ENCODE measurements at places on chromosomes 1 and 21. TPM values are rescaled to one million over a fixed set of nuclear protein-coding genes. Genes with fewer than 3 reads are reported as not detected.
A peak's percentile ranks its signal among the peaks of the same experiment; 100 is the strongest.

DNA sequence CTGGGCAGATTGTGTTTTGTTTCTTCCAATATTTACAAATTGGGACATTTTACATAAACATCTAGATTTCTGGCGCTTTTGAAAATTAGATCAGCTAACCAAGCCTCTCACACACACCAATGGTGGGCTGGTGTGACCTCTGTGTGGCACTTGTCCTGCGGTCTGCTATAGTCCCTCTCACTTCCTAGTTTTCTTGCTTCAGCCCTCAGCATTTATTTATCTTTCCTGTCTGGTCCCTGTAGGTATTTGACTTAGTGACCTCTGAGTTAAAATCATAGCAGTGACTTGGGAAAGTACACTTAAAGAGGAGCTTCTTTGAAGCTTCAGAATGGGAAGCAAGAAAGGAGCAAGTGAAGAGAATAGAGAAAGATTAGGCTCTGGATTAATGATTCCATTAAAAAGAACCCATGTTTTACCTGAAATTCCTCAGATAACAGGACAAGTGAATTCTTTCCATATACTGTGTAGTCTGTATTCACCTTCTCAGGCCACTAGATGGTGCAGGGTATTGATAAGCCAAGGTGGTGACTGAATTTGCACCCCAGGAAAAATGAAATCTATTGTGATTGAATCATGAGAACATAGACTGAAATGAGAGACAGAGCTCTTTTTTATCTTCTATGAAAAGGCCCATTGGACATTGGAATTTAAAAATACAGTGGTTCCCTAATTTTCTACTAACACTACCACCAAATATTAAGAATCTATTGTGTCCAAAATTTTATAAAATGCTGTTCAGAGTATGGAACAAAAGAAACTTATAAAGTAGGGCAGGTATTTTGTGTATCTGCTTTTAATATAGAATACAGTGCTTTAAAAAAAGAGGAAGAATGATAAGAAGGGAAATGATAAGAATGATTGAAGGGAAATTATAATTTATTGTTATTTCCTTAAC is 7.1 kb upstream of the DIPK1A start:
- no peak for DNase-seq

GRCh38 chr21:29025328-29025713 is 853 bp downstream of the USP16 start:
- peak; percentile 22 for DNase-seq

GRCh38 chr1:229856009-229856650 is 210.9 kb upstream of the GALNT2 start:
- DNase-seq, result no peak

- no peak for DNase-seq
Observed at GRCh38 chr1:206041640-206042039, 11.3 kb upstream of the RHEX start.

The NPR1 gene
- 0.03 TPM for polyA plus RNA-seq

The PDZK1IP1 gene
- polyA plus RNA-seq, result not detected

The RAP1GAP gene
- polyA plus RNA-seq, result 0.20 TPM

DNA sequence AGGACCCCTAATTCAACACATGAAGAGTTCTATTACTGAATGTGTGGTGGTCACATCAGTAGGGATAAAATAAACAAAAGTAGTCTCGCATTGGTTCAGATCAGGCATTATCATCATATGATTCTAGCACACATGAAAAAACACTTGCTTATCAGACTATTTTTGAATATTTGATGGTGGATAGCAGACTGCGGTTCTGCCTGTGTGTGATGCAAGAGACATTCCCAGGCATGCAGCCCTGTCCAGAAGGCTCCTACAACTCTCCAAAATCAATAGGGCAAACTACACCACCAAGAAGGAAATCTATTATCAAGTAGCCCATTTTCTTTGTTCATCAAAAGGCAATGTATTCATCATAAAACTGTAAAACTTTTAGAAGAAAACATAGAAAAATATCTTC is 304.7 kb downstream of the DUSP10 start:
- peak; percentile 42 for DNase-seq

The KRTAP11-1 gene
- polyA plus RNA-seq, result not detected

GRCh38 chr1:40425198-40425597 is 25.1 kb upstream of the ZFP69B start:
- no peak for DNase-seq

- no peak for DNase-seq
Observed at GRCh38 chr1:226496453-226497015, 52.0 kb upstream of the STUM start.

The RAB13 gene
- 207 TPM for polyA plus RNA-seq

DNA sequence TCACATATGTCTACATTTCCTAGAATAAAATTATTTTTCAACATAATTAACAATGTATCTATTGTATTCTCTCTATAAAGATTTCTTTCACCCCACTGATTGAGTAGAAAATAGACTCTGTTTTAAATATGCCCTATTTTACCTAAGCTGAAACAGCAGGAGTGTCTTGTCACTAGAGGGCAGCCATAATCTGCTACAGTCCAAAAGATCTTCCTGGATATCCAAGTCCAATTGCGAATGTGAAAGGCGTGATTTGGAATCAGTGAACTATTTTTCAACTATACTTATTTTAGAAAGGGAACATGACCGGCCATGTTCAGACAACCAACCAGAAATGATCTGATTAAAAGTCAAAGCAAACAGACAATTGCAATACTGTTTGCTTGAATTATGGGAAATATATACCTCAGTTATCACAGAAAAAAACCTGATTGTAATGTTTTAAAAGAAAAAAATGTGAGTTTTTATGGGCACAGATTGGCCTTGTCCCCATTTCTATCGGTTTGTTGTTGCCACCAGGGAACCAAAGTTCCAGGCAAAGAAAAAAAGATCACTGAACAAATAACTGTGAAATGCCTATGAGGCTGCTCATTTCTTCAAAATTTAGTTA is 1211.0 kb upstream of the ADGRL4 start:
- DNase-seq, result peak; percentile 71

The LHX4 gene
- 0.05 TPM for polyA plus RNA-seq

The MIXL1 gene
- not detected for polyA plus RNA-seq

DNA sequence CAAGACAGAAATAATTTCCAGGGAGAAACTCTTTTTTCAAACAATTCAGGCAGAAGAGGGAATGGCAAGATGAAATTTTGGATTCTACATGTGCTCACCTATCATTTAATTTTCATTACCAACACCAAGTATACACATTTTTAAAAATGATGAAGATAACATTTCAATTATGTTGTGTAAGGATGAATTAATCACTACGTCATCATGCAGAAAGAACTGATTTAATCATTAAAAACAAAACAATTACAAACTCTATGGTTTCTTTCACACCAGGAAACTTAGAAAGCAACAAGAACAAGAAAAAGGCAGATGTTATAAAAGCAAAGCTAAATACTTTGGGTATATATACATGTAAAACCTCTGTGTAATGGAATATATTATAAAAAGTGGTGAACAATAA is 668.5 kb downstream of the NCAM2 start:
- DNase-seq, result no peak

DNA sequence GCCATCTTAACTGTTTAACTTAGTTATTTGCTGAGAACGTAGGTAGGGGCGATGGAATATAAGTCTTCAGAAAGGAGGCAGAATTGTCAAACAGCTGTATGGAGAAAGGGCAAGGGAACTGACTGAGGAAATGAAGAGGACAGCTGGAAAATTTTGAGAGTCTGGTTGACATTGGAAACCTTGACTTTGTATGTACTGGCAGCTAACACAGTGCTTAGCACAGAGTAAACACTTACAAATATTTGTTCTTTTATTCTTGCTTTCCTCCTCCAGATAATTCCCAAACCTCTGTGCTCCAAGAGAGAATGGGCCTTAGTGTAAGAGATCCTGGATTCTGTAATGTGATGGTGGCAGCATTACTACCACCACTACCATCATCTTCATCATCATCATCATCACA is 91.3 kb downstream of the ZSCAN20 start:
- DNase-seq, result no peak

GRCh38 chr21:33755354-33755753 is 113.1 kb downstream of the ITSN1 start:
- DNase-seq, result no peak

GRCh38 chr1:195939844-195940243 is 668.4 kb downstream of the KCNT2 start:
- no peak for DNase-seq

DNA sequence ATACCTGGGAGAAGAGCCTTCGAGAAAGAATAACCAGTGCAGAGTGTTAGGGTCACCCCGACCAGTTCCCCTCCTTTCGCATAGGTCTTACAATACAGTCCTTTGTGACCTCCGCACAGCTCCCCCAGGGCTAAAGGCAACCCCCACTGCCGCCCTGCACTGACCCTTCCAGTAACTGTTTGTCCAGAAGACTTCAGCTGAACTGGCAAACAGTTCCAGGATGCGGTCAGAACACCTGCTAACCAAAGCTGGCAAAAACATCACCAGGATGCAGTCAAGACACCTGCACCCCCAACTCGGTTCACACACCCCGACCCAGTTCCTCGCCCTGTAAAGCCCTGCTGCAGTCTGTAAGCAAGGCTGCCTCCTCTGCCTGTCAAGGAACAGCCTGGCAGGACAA is 6.4 kb upstream of the EVA1B start:
- DNase-seq, result no peak

GRCh38 chr1:104467590-104467989 is 717.9 kb downstream of the AMY1C start:
- no peak for DNase-seq

- no peak for DNase-seq
Observed at GRCh38 chr1:49337251-49337650, 560.6 kb upstream of the BEND5 start.

The CCDC27 gene
- polyA plus RNA-seq, result not detected

The NLRP3 gene
- 0.03 TPM for polyA plus RNA-seq

The HHAT gene
- polyA plus RNA-seq, result 1.7 TPM

The RNU11 gene
- polyA plus RNA-seq, result not detected

DNA sequence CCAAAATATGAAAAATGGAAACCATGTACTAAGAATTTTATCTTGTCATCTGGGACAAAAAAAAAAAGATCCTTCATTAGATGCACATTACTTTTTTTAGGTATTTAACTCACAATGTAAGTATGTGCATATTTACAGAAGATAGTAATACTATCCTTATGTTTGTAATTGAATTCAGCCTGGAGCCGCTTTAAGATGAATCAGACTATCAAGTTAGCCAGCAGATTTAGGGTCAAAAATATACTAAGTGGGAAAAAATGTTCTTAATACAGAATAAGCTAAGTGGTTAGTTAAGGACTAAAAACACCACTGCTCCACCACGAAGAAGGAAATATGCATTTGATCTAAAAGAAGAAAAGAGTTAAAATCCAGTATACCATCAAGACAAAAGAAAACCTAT is 49.1 kb downstream of the DSCAM start:
- peak; percentile 33 for DNase-seq

GRCh38 chr1:153937331-153937730 is 9.2 kb downstream of the DENND4B start:
- DNase-seq, result no peak

DNA sequence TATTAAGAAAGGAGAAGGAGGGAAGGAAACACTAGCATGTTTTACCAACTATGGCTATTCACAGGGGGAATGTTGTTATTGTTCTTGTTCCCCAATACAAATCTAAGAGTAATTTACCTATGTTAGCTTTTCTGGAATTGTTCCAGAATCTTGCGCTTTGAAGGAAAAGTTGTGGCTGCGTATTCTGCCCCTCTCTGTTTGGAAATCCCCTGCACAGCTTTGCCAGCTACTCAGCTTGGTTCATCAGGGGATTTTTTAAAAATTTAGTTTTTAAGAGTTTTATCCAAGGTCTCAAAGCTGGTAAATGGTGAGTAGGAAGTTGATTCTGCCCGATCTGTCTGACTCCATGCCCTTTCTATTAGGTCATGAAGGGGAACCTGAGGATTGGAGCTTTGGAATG is 9.5 kb upstream of the IRF6 start:
- DNase-seq, result no peak

DNA sequence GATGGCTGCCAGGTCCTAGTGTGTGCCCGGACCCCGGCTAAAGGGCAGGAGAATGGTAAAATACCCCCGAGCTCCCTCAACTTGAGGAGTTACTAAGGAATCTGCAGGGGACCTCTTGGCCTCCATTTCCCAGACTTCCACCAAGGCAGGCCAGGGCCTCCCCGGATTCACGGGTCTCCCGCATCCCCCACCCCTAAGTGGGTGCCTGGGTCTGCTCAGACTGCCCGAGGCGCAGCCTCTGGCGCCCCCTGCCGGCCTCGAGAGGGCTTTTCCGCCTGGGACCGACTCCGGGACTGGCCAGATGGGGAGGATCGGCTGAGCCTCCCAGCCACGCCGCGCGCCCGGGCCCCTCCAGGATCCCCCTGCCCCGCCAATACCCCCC is 1.7 kb downstream of the PLEKHG5 start:
- DNase-seq, result peak; percentile 69

DNA sequence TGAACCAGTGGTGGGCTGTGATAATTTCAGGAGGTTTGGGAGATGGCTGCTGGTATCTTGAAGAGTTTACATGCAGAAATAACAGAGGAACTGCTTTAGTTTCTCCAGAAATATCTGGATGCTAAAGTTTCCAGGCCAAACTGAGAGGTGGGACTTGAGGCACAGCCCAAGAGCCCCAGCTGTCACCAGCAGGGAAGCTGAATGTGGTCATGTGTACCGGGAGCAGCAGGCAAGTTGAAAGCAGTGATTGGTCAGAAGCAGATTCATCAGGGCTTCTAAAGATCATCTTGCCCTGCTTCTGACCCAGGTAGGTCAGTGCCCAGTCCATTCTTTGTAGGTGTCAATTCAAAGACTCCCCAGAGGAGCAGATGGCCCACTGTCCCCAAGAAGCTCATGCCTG is 7.9 kb upstream of the RPTN start:
- no peak for DNase-seq

- peak; percentile 55 for DNase-seq
Observed at GRCh38 chr1:94539496-94539895, 2.1 kb downstream of the F3 start.

- no peak for DNase-seq
Observed at GRCh38 chr1:197915260-197915861, 1.8 kb upstream of the LHX9 start.

- DNase-seq, result no peak
Observed at GRCh38 chr1:92299477-92300150, 755 bp downstream of the RPAP2 start.

DNA sequence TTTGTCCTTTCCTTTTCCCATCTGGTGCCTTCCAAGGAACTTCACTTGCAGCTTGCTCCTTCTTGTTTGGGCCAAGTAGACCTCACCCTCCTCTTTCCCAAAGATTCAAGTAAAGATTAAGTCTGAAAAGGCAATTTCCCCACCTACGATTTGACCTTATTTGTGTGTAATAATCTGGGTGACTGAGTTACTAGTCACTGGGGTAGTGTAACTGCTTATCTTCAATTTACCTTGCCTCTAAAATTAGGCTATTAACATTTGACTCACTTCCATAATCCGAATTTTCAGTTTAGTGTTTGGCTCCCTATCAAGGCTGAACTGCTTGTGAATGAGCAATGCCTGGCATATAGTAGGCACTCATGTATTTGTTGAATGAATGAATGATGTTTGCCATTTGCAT is 59.6 kb downstream of the PLA2G4A start:
- no peak for DNase-seq

GRCh38 chr1:230957580-230957989 is 21.1 kb downstream of the TTC13 start:
- DNase-seq, result no peak

- DNase-seq, result peak; percentile 20
Observed at GRCh38 chr1:220113136-220113695, 19.3 kb downstream of the IARS2 start.

The CRABP2 gene
- polyA plus RNA-seq, result 15.7 TPM
